ENCODE measurements at places on chromosomes 2 and 18. TPM values are rescaled to one million over a fixed set of nuclear protein-coding genes. Genes with fewer than 3 reads are reported as not detected.

DNA sequence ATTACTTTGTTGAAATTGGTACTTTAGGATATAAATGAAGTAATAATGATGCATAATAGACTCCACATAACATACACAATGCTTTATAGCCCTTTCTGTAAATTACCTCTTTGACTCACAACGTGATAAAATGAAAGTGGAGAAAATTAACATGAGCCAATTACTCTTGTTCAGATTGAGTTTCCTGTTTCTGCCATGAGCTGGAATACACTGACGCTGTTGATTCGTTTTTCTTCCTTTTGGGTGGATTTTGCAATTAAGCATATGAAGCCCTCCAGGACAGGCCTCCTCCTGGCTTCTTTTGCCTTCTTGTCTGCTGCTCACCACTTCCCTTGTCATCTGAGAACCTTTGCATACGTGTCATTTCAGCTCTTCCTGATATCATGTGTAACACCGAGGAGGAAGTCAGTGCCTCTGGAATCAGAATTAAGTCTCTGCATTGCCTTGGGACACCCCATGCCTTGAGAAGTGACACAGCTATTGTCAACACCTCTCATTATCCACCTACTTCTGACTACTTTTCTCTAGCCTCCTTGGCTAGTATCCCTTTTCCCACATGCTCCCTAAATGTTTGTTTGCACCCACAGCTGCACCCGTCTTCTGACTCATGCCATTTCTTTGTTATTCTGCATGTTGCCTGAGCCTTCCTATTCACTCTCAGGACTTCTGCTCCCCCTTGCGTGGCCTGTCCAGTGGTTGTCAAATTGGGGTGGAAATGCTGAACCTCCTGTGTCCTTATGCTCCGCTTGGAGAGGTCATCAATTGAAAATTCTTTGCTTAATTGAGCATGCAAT is 134.1 kb downstream of the FMNL2 start:
- no peak for DNase-seq

GRCh38 chr2:142423603-142424002 is 292.8 kb upstream of the LRP1B start:
- DNase-seq, result no peak

GRCh38 chr2:43426305-43427031 is 169.4 kb downstream of the THADA start:
- DNase-seq, result peak; percentile 72

ADAM17 gene
- polyA plus RNA-seq, result 37.0 TPM

GRCh38 chr2:101986376-101986775 is 5.4 kb upstream of the IL1R2 start:
- DNase-seq, result no peak

DNA sequence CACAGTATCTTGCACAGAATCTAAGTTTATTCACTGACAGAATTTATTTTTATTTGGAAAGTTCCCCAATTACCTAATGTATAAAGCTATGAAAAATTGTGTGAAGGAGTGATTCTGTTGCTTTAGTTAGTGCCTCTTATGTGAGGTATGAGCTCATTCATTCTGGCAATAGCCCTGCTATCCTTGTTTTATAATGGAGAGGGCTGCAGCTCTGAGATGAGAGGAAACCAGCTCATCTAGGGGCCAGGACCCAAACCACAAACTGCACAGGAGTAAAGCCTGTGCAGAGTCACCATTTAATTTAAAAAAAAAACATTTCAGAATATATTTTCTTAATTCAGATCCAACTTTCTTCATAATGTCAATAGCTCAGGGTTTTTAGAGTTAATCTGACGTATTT is 383.0 kb downstream of the TMEM182 start:
- no peak for DNase-seq

CCDC74A gene
- 124 TPM for polyA plus RNA-seq

DNA sequence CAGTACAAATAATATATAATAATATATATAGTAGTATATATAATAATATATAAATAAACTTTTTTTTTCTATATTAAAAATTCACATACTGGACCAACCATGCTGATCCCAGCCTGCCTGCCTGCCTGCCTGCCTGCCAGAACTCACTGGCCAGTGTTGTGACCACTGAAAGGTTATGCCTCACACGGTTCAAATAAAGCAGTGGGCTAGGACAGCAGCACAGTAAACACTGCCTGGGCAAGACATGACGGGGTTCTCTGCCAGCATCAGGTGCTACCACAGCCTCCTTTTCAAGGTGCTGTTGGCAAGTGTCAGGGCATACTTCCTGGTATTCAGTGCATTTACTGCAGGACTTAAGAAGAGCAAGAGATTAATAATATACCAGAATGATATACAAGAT is 67.6 kb downstream of the TRAPPC8 start:
- DNase-seq, result no peak

RALB gene
- 69.9 TPM for polyA plus RNA-seq

DNA sequence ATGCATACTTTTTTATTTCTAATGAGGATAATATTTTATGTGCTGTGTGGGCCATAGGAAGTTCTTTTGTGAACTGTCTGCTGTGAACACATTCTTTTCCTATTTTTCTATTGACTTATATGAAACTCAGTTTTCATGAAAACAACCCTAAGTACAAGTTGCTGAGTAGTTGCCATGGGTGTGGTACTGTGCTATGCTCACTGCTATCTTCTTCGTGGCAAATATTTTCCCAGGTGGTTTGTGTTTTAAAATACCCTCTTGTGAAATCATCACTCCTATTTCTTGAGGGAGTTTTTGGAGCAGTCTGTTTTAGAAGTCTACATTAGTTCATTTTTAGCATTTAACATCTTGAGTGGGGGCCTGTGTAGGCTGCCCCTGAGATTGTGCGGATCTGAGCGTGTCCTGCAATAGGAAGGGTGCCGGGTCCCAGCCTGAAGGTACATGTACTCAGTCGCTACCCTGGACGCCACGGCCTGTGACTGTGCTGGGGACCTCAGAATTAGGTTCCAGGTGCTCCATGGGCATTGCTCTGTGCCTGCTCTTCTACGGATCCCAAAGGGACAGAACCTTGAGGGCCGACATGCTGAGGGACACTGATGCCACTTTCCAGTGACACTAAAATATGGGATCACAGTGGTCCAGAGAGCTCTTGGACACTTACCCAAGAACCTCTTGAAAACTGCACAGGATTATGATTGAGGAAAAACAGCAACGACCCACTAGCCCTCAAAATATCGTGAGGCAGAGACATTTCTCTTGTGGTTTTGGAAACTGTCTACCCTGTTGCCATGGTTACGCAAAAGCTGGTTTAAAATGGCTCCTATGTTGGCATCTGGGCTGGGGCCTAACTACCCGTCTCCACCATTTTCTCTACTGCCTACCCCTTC is 480.4 kb downstream of the TGIF1 start:
- DNase-seq, result no peak

B4GALT6 gene
- polyA plus RNA-seq, result 12.1 TPM

DNA sequence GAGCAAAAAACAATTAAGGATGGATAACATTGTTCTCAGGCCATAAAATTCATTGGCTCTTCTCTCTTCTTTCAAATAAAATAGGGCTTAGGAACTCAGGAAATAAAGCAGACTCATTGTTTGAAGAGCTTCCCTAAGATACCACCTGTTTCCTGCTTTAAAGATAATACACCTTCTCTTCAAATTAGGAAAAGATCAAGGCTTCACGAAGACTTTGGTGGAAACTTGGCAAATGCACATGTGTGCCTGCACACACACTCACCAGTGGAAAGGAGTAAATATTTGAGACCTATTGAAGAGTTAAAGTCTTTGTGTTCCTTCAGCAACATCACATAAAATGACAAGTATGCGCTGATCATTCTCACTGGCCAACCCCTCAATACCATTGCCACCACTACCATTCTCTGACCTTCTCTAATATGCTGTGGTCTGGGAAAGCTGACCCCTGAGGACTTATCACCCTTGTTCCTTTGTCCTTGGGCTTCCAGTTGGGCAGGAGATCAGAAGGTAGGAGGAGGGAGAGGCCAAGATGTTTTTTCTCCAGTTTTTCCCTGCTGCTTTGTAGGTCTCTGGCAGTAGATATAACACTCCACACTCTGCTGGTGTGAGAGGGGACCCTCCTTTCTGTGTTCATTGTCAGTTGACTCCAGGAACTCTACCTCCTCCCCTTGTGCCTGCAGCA is 53.5 kb upstream of the SPOPL start:
- no peak for DNase-seq

- DNase-seq, result no peak
Observed at GRCh38 chr2:20217041-20217970, 7.6 kb downstream of the SDC1 start.

DNA sequence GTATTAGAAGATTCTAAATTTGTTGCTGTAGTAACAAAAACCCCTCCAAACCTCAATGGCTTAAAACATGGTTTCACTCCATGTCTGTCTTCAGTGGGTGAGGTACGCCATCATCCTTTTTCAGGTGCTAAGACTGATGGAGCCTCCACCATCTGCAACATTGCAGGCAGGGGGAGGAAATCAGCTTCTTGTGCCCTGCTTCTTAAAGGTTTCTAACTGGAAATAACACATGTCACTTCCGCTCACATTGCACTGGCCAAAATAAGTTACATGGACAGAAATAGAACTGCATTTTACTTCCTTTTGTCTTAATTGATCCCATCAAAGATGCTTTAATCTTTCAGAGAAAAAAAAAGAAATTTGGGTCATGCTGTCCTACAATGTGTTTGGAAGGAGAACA is 94.1 kb downstream of the GALNT3 start:
- no peak for DNase-seq

DNA sequence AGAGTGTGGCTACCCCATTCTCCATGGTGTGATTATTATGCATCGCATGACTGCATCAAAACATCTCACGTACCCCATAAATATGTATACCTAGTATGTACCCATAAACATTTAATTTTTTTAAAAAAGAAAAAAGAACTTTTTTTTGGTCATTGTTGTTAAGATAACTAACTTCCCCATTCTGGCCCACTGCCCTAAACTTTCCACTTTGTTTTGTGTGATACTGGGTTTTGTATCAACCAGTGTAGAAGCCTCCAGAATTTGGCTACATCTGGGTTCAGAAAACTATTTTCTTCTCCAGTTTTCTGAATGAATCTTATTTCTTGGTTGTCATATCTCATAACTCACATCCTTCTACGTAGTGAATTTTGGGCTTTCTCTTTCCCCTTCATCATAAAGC is 62.3 kb upstream of the NABP1 start:
- DNase-seq, result no peak

ACVR1C gene
- 0.47 TPM for polyA plus RNA-seq

MOCOS gene
- 2.9 TPM for polyA plus RNA-seq

GRCh38 chr2:99066075-99066958 is 75.2 kb upstream of the C2orf15 start:
- peak; percentile 45 for DNase-seq

DNA sequence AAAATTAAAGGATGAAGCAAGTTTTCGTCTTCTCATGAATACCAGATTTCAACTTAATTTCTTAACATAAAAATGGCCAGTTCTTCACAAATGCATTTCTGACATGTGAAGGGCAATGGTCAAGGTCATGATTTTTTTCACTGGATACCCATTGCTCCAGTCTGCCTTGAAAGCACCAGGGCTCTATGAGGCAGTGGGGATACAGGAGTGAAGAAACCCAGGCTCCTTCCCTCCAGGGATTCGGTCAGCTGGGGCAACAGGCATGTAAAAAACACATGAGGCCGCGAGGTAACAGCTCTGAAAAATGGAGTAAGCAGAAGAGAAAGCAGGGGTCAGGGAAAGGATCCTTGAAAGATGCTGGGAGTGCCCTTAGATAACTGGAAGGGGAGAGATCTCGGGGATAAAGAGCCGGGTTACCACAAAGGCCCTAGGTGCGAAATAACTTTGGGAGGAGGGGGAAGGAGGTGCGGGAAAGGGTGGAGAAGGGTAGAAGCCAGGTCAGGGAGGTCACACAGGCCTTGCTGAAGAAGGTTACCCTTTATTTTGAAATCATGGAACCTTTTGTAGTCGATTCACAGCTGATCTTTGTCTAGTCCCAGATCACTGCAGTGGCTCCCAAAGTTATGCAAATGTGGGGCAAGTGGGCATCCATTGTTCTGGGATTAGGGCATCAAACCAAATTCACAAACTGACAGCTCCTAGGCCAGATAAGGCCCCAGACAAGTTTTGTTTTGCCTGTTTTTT is 5.2 kb upstream of the SPRED2 start:
- DNase-seq, result no peak

MATN3 gene
- 2.7 TPM for polyA plus RNA-seq

GRCh38 chr18:56709463-56709862 is 58.3 kb downstream of the WDR7 start:
- DNase-seq, result no peak

MPP4 gene
- 0.28 TPM for polyA plus RNA-seq

- DNase-seq, result no peak
Observed at GRCh38 chr2:126616606-126617069, 39.3 kb upstream of the GYPC start.

GRCh38 chr2:54906716-54907115 is 143.5 kb downstream of the RTN4 start:
- no peak for DNase-seq

DNA sequence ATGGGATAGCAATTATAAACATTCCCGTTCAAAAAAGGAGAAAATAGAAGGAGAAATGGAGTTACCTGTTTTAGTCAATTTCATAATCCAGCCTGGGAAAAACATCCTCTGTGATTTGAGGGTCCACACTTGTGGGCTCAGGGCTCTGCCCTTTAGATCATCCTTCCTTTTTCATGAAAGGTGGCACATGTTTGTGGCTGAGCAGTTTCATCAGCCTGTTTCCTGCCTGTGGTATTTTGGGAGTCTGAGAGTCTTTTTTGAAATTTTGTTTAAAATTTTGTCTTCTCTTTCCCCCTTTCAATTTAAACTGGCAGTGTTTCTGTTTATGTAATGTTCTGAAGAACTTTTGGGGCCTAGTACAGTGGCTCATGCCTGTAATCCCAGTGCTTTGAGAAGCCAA is 84.0 kb downstream of the KIAA1328 start:
- no peak for DNase-seq

GRCh38 chr18:11497585-11497984 is 111.8 kb upstream of the SLC35G4 start:
- no peak for DNase-seq

- no peak for DNase-seq
Observed at GRCh38 chr18:55577812-55578539, 10.0 kb downstream of the TCF4 start.

NT5DC4 gene
- polyA plus RNA-seq, result 4.2 TPM

DNA sequence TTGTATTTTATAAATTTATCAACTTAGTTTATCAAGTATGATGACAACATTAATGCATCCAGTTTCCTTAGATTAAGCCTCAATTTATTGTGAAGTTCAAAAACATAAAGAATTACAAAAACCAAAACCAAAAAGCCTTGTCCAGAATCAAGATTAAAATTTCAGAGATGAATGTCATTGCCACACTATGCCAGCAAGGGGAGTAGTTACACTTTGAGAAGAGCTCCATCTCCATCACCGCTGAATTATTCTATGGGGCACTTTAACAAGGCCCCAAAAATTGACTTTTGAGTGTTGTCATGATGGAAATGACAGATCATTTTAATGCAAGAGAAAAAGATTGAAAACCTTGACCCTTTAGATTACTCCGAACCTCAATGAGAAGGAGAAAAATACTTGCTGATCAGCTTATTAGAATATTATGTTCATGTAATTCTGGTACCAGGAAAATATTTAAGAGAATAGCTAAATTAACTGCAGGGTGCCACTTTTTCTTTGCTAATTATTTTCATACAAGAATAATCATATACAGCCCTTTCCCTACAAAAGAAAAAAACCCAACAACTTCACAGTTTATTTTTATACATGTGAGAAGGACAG is 152.5 kb upstream of the AQP4 start:
- DNase-seq, result no peak

RAB27B gene
- 5.8 TPM for polyA plus RNA-seq

- DNase-seq, result no peak
Observed at GRCh38 chr2:28628506-28628905, 123.1 kb upstream of the PPP1CB start.

DAW1 gene
- 105 TPM for polyA plus RNA-seq

GLB1L gene
- polyA plus RNA-seq, result 224 TPM

GRCh38 chr18:61587865-61588264 is 254.6 kb downstream of the CDH20 start:
- DNase-seq, result no peak

GRCh38 chr18:54031243-54031642 is 193.2 kb downstream of the MBD2 start:
- no peak for DNase-seq
